ENCODE measurements at places on chromosomes 4 and X.

DNA sequence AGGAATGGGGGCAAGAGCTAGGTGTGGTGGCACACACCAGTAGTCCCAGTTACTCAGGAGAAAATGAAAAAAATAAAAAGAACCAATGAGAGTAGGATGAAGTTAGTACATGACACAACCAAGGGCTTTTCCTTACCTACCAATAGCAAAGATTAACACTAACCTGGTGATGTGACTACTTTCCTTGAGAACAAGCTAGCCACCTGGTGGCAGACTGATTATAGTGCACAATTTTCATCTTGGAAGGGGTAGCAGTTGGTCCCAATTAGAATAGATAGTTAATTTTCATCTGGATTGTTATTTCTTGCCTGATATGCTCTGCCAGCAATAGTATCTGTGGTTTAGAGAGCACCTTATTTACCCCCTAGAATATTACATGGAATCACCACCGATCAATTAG, 1216.8 kb upstream of the PABPC4L start:
- DNase-seq: no peak

GRCh38 chr4:173805884-173806283, 275.9 kb upstream of the HAND2 start:
- DNase-seq: no peak

DNA sequence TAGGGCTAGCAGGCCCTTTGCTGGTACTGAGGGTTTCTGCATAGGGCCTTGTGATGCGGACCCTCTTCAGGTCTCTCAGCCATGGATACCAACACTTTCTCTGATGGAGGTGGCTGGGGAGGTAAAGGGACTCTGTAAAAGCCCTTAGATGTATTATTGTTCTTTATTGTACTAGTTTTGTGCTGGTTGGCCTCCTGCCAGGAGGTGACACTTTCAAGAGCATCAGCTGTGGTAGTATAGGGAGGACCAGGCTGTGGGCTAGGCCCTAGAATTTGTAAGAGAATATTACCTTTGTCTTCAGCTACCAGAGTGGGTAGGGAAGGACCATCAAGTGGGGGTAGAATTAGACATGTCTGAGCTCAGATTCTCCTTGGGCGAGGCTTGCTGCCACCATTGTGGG, 936.3 kb downstream of the CENPC start:
- DNase-seq: no peak

GRCh38 chr4:39637586-39638353, 895 bp downstream of the SMIM14 start:
- DNase-seq: peak; percentile 84

DNA sequence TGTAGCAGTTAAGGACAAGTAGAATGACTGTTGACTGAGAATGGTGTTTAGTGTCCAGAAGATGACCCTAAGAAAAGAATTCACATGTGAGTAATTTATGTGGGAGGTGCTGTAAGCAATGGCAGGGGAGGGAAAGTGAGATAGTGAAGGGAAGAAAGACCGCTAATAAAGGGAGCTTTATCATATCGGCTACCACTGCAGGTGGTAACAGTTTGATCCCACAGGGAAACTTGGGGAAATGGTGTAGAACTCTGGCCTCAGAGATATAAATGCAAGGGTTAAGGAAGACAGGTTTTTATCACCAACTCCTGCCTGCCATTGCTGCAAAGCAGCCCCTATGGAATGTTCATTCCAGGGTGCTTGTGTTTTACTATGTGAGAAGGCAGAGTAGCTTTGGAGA, 489.6 kb downstream of the STPG2 start:
- DNase-seq: no peak

DNA sequence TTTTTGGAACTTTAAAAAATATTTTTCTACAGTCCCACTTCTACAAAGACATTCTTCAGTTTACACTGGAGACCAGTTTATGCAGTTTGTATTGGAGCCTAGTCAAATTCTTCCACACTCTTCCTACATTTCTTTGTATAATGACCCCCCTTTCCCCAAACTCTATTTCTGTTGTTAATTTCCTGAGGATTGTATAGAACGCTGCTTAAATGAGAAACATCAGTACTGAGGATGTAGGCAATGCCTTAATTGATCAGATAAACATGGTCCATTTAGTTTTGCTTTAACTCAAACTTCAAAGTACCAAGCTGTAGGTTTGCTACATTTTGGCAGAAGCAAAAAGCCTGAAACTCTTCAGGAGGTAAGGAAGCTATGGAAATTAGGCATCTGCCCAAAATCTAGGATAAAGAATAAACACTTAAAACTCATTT, 155.5 kb downstream of the SLC7A11 start:
- no peak for DNase-seq

GRCh38 chrX:113726009-113726408, 857.9 kb upstream of the HTR2C start:
- no peak for DNase-seq

DNA sequence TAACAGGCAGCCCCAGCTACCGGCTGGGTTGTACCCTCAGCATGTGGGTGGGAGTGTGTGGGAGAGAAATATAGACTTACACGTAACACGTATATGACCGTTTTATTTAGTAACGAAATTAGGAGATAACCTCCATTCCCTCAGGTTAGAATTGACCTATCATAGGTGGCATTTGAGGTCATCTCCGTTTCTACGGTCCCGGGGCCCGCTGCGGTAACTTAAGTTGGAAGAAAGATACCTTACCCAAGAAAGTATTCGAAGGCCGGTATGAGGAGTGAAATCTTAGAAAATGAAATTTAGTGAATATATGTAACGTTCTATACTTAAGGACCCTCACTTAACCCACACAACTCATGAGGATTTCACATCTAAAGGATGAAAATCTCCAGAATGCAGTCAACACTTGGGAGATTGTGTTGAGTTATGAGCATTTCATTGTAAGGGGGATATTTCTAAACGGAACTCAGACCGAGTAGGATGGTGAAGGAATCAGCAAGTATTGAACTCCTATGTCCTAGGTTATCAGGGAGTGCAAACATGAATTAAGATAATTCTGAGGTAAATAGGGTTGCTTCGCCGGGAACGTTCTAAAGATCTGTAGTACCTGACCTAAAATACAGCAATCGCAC, 891 bp downstream of the CISD2 start:
- no peak for DNase-seq

Data from upper lobe of right lung (tissue), 1 donor.